ENCODE measurements at places on chromosomes 13 and 19. TPM values are rescaled to one million over a fixed set of nuclear protein-coding genes. Genes with fewer than 3 reads are reported as not detected.

The FCHO1 gene
- 0.44 TPM for polyA plus RNA-seq

The TNFRSF19 gene
- polyA plus RNA-seq, result 20.9 TPM

DNA sequence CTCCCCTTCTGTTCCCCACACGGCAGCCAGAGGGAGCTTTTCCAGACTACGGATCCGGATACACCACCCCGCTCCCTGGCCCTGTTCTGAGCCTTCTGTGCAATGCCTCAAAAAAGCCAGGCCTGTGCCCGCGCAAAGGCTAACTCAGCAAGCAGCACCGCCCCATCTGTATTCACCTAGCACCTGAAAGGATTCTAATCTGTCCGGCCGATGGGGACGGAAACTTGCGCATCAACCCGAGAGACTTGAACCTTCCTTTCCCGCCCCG lies 589 bp downstream of the ZBTB45 start:
- DNase-seq, result peak; percentile 62

DNA sequence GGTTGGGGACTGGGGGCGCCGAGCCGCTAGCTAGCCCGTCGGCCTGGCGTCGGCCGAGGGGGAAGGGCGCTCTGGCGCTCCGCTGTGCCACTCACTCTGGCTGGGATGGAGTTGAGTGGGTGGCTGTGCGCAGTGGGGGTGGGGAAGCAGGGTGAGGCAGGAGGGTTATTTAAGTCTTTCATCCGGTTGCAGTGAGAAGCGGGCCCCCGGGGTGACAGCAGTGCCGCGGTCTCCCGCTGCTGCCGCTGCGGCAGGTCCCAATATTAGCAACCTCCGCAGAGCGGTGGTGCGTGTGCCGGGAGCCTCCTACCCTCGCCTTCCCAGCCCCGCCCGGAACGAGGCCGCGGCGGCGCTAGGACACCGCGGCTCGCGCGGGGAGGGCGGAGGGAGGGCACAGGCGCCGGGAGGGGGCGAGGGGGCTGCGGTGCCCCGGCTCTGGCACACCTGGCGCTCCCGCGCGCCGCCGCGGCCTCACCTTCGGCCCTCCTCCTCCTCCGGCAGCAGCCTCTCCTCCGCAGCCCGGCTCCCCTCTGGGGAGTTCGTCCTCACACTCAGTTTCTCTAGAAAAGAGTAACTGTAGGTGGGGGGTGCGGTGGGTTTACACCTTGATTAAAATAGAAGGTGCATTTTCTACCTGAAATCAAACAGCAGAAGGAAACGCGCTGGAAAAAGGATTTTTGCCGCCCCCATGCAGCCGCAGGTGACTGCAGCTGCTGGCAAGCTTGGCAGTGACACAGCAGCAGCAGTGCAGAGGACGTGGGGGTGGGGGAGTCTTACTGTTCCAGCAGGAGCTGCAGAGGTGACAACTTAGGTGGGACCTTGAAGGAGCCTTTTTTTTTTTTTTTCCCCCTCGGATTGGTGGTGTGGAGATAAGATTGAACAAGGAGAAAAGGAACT lies 4.5 kb downstream of the FGF9 start:
- peak; percentile 47 for DNase-seq

The GPR183 gene
- 2.2 TPM for polyA plus RNA-seq

All from heart right ventricle (tissue), 16 donors.